Stimulated activated CD8-positive, alpha-beta memory T cell treated with anti-CD3 and anti-CD28 coated beads, Interleukin-15, amount 100 ng/mL, for 48 hours (primary cell): ENCODE measurements at places on chromosomes 3 and 15.

DNA sequence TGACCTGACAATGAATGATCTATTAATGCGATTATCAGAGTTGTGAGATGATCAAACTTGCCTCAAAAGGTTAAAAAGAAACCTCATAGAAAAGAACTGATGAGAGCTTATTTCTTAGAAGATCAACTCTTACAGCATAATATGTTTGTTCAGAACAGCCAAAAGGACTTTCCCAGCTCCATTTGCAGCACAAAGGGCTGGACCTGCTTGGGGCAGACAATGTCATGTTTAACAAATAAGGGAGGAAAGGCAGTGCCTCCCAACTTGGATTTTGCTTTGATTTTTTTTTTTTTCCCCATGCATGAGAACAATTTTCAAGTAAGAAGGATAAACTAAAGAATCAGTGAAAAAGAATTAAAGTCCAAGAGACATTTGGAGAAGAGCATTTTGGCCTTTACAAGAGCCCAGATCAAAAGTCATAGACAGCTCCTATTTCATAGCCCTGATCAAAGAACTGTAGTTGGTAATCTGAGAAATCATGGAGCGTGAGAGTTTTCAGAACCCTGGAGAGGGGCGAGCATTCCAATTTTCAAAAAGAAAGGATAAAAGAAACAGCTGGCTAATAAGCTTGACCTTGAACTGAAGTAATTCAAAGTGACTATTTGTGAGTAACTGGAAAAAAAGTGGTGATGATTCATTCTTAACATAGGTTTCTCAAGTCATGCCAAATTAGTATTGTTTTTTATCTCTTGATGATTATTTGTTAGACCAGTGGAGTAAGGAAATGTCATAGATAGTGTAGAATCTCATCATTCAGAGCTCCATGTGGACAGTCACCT is 136.0 kb upstream of the CFAP20DC start:
- DNase-seq: no peak

DNA sequence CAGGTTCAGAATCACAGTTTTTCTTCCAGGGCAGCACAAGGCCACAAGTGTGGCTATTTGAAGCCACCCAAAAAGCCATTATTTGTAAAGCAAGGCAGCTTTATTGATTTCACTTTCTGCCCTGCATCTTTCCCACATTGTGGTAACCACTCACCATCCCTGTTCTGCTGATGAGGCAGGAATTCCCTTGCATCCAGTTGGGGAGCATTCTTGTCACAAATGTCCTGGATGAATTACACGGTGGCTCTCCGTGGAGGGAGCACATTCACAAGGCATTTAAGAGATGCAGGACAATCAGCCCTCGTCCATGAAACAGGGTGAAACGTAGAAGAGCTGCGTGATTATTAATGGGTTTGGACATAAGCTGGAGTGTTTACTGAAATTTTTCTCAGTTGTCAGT is 111.2 kb downstream of the APBA2 start:
- DNase-seq: no peak

- no peak for DNase-seq
Measured at GRCh38 chr15:58311556-58311955, 120.2 kb upstream of the LIPC start.

- no peak for DNase-seq
Measured at GRCh38 chr15:63531586-63531985, 27.2 kb downstream of the USP3 start.

DNA sequence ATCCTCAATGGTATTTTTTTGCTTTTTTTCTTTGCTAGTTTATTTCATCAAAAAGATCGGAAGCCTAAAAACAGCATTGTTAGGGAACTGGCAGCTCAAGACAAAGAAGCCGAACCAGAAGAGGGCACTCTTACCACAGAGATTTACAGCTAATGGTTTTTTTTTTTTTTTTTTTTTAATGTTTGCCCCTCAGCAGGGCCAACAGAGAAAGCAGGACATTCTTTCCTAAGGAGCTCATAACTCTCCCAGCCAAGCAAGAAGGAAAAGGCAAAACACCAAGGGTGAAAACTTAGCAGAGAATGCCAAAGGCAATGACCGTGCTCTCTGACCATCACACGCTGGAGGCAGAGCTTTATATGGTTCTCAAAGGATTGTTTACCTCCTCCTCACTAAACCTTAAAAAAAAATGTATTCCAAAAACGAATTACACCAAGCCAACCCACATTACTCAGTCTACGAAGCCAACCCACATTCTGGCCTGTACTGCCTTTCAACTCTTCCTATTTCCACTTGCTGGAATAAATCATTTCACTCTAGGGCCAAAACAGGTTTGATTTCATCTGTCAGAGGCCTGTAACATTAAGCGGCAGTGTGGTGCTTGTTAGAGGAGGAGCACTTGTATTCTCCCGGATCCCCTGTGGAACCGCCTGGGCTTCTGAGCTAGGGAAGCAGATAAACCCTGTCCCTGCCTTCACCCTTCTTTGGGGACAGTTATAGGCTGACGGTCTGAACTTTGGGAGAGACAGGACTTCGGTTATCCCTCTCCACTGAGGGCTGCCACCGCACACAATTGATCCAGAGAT is 35.6 kb upstream of the GYG1 start:
- DNase-seq: no peak
